Stimulated activated CD8-positive, alpha-beta memory T cell treated with anti-CD3 and anti-CD28 coated beads, Interleukin-4, amount 100 ng/mL, for 24 hours (primary cell): ENCODE measurements at places on chromosomes 3 and 15.

DNA sequence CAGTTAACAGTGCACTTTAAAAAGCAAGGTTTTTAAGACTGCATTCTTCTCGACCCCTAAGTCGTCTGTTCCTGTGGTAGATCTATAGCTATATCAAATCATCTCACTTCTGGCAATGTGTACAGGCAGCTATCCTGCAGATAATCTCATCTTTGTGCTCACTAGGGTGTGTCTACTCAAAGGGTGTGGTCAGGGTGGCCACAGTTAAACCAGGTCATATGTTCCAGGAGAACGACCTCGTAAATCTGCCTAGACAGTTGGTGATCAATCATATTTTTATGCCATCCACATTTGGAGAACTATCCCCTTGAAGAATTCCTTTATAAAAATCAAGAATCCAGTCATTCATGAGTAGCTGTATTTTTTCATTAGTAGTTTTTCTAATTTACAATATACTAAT is 3.0 kb downstream of the VEPH1 start:
- no peak for DNase-seq

DNA sequence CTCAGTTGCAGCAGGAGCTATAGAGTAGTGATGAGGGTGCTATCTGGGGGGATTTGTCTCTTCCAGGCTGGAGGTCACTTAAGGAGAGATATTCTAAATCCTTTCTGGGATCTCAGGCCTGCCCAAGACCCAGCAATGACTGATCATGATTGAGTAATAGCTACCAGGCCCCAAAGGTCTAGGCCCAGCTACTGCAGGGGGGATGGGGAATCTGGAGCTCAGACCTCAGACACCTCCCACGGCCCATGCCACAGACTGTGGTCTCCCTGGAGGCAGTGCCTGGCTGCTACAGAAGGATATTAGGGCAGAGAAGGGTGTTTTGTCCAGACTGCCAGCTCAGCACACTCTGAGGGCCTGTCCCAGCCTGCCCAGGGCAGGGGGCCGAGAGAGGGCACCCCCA is 6.9 kb downstream of the SLC38A3 start:
- DNase-seq, result no peak

GRCh38 chr3:1191026-1191425 is 98.2 kb downstream of the CNTN6 start:
- DNase-seq, result no peak

DNA sequence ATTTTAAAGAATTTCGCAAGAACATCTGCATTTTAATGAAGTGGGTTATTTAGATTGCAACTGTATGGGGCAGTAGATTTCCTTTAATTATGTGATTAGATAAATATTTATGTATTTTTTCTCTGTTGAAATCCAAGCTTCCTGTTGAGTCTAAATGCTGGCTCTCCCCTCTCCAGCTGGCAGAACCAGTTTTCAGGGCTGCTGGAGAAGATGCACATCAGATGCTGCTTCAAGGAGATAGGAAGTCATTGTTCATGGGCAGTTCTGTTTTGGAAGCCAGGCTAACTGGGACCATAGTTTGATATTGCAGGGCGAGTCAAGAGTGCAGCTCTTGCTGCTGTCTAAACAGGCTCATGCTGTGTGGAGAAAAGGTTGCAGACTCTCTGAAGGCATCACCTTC is 97.4 kb downstream of the SLC9A9 start:
- DNase-seq, result no peak

GRCh38 chr15:29900237-29901189 is 78.2 kb upstream of the TJP1 start:
- no peak for DNase-seq

- no peak for DNase-seq
These were observed 307.0 kb upstream of the THBS1 start for GRCh38 chr15:39273717-39274411.

DNA sequence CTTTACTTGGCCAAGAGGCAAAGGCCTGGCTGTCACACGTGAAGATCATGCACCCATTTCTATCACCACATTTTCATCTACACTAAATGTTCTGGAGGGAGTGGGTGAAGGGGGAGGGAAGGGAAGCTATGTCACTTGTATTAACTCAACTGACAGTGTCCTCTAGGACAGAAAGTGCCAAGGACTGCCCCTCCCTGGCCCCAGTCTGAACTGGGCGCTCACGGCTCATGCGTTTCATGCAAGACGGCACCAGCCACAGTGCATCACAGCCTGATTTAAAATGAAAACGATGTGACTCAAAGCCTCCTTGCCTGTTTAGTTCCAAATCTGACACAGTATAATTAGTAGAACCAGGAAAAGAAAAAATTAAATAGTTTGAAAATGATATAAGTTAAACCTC is 20.8 kb upstream of the RAD18 start:
- DNase-seq, result no peak

DNA sequence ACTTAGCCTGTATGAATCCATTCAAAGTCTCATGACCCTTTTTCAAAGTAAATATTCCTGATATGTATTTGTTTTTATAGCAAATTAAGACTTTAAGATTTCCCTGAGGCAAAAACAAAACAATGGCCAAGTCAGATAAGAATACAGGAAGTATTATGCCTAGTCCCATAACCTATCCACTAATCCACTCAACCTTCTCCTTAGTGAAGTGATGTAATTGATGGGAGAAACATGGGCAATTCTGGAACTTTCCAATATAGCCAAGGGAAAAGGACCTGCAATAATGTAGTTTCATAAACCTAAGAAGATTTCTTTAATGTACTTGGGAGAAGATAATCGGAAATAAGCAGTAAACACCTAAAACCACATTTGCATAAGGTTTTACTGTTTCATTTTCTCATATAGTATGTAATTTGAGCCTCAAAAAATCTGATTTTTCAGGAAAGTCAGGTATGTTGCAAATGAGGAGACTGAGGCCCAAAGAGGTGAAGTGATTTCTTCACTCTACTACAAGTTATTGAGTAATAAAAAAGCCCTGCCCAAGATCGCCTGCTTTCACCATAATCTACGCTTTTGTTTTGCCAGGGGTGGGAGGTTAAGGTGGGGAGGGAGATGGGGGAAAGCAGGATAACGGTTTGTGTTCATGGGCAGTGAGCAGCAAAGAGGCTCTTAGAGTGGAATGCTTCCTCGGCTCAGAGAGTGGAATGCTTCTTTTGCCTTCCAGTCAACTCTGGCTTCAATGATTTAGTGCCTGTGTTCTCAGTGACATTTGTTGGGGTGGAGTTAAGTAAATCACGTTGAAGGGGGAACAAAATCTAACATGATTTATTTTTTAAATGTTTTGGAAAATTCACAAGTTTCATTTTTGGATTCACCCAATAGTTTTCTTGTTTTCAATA is 95.0 kb upstream of the FNDC3B start:
- no peak for DNase-seq

DNA sequence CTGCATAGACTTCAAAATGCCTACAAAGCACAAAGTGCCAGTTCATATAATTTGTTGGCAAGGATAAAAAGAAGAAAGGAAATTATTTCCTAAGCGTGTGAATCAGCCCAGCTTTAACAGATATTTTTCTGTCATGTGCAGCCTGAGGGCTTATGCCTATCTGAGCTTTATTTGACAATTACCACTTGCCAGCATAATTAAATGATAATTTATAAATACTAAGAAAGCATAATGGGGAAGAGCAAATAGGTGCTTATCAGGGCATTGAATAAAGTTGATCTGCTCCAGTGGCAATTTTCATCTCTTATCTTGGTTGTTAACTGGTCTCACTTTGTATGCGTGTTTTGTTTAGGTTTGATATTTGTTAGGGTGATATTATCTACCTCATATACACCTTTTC is 313.4 kb upstream of the DNAJC19 start:
- DNase-seq, result no peak

DNA sequence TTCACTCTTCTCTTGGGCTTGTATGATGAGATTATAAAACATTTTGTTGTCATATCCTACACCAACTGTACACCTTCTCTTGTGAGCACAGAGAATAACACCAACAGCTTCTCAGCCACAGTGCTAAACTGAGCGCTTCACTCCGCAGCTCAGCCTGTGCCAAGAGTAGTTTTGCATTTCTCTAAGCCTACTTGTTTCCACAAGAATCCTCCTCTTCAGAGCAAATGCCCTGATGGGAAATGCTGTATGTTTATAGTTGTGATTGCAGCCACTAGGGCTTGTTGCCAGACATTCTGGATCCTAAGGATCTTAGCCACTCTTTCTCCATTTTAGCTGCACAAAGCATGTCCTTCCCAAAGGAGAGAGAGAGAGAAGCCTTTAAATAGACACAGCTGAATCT is 138.8 kb upstream of the PLXND1 start:
- no peak for DNase-seq

DNA sequence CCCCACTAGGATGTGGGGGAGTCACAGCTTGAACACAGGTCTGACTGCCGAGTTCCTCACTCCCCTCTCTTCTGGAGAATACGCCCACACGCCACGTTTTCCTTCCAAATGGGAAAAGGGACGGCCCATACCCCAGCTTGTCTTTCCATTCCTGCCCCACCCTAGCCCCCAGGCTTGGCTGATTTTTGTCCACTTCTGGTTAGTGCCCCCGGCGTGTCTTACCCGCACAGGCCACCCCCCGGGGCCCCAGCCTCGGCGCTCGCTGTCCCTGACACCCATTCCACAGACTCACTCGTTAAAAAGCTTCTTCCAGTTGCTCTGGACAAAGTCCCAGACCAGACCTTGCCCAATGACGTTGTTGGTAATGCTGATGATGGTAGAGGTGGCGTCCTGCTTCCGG is 14.5 kb downstream of the MESP2 start:
- DNase-seq, result no peak

- DNase-seq, result no peak
These were observed 21.6 kb downstream of the CCDC80 start for GRCh38 chr3:112619295-112619694.

- DNase-seq, result no peak
These were observed 172.8 kb downstream of the USP13 start for GRCh38 chr3:179825527-179826246.

- DNase-seq, result no peak
These were observed 149.9 kb downstream of the CFAP20DC start for GRCh38 chr3:58899953-58900298.

DNA sequence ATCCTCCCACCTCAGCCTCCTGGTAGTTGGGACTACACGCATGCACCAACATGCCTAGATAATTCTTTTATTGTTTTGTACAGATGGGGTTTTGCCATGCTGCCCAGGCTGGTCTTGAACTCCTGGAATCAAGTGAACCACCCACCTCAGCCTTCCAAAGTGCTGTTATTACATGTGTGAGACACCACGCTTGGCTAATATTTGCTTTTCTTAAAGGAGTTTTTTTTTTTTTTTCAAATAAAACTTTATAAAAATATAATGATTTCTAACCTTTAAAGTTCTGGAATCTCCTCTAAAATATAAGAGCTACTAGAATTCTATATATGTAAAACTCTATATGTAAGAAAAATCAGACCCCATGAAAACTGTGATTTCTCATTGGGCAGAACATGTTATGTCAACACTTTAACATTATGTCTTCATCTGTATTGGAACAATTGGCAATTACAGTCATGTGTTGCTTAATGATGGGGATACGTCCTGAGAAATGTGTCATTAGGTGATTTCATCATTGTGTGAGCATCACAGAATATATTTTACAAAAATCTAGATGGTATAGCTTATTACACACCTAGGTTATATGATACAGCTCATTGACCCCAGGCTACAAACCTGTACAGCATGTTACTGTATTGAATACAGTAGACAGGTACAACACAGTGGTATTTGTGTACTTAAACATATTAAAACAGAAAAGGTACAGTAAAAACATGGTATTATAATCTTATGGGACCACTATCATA is 377.0 kb downstream of the PLCL2 start:
- no peak for DNase-seq

GRCh38 chr15:98401029-98401428 is 247.3 kb upstream of the IGF1R start:
- no peak for DNase-seq

GRCh38 chr3:71955240-71956068 is 170.5 kb upstream of the PROK2 start:
- DNase-seq, result peak; percentile 4

DNA sequence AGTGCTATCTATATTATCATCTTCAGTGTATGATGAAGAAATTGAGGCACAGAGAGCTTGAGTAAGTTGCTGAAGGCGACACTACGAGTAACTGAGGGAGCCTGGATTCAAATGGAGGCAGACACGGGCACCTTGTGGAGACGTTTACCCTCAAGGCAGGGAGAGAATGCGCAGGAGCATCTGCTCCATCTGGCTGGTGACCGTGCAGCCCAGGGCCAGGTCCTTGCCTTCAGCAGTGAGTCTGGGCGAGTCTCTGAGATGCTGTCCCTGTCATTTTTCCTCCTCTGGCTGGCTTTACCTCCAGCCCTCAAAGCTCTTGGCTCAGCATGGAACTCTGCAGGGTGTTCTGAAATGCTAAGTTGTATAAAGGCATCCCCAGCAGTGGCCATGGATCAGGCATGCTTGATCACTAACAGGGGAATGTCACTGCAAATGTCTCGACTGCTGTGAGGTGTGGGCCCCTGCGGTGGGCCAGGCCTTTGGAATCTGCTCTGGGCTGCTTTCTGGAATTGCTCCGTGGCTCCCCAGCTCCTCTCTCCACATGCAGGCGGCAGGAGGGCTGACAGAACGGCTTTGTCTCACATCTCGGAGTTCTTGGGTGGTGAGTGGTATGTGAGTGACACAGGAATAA is 19.7 kb downstream of the SPSB4 start:
- no peak for DNase-seq

- no peak for DNase-seq
These were observed 1.4 kb downstream of the CRTC3 start for GRCh38 chr15:90531147-90531546.

DNA sequence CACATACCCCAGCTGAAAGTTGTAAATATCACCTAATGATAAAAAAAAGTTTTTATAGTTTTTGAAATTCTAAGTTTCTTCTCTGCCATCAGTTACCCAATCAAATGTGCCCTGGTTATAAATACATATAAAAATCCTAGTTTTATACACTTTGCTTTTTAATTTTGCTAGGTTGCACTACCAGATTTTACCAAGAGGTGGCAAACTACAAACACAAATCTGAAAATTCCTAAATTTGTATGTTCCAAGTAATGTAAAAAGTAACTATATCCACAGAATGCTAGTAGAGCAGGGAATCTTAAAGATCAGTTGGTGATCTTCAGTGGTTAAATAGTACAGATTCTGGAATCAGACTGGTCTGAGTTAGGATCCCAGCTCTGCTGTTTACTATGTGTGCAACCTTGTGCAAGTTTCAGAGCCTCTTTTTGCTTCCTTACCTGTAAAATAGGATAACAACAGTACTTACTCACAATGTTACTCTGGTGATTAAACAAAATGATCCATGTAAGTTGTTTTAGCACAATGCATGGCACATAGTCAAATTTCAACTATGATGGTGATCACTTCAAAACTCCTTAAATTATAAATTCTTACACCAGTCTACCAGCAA is 11.0 kb downstream of the TRPM7 start:
- no peak for DNase-seq

GRCh38 chr15:67109141-67110034 is 44.0 kb downstream of the SMAD3 start:
- no peak for DNase-seq

GRCh38 chr15:67296188-67296587 is 41.6 kb downstream of the IQCH start:
- no peak for DNase-seq

DNA sequence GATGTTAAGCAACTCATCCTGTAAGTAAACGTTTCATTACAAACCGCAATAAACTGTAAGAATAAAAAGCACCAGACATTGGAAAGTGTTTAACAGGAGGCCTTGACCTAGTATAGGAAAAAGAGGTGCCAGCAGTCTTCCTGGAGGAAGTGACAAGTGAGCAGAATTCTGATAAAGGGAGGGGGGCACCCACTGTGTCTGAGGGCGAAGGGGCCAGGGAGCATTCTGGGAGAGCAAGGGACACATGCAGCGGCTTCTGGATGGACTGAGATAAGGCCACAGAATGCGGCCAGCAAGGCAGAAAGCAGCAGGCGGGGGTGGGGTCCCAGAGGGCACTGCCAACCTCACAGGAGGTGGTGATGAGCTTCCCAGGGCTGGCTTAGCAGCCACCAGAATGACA is 80.2 kb downstream of the MTHFS start:
- DNase-seq, result no peak
